ENCODE measurements at places on chromosomes 2 and 18.

- peak; percentile 89 for DNase-seq
Measured at GRCh38 chr2:145460112-145460511, 940.2 kb upstream of the ZEB2 start.

GRCh38 chr2:98875081-98875728 lies 60.8 kb downstream of the CRACDL start:
- DNase-seq, result no peak

DNA sequence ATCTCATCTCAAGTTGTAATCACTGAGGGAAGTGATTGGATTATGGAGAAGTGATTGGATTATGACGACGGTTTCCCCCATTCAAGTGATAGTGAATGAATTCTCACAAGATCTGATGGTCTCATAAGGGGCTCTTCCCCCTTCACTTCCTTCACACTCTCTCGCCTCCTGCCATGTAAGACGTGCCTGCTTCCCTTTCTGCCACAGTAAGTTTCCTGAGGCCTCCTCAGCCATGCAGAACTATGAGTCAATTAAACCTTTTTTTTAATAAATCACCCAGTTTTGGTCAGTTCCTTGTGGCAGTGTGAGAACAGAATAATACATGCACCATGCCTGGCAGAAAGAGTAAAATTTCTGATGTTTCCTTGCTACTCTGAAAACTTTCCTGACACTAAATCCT lies 36.6 kb downstream of the CEP68 start:
- DNase-seq, result no peak

GRCh38 chr18:45981821-45982220 lies 14.7 kb upstream of the EPG5 start:
- DNase-seq, result no peak

DNA sequence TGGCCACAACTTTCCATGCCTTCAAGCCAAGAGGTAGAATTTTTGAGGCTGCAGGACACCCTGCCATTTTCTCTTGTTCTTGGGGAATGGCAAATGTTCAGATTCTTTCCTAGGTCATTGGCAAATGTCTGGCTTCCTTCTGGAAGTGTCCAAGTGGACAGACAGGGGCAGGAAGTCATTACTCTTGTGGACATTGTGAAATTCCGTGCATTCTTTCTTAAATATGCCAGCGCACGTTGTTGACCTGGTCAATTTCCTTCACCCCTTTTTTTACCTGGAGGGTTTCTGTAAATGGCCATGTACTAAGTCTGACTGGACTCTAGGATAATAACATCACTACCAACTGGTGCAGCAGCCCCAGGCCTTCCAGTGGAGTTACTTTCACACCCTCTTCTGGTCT lies 13.9 kb downstream of the ASB18 start:
- no peak for DNase-seq

DNA sequence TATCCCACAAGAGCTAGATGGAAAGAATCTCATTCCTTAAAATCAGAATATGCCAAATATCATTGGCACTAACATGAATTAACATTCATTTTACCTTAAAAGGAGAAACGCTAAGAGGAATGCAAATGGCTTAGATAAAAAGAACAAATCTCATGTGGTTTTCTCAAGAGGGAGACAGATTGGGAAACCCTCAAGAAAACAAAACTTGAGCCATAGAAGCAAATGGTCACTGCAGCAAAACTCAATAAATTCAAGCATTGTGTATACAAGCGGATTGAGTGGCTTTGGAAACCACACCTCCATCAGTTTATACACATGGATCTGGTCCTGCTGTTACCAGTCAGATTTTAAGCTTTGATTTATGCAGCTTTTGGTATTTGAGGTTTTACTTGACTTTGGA lies 1331.8 kb upstream of the ZEB2 start:
- no peak for DNase-seq

DNA sequence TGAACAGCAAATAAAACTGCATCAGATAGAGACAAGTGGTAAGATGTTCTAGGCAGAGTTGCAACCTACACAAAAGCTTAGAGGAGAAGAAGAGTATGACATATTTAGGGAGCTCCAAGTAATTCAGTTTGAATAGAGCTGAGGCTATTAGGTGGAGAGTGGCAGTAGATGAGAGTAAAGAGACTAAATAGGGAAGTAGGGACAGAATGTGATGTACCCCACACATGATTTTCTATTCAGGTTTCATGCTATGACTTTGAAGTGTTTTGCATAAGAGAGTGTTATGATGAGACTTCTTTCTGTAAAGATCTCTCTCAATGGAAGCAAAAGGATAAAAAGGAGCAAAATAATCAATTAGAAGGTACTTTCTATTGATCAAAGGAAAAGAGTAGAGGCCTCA lies 206.8 kb upstream of the ERBB4 start:
- no peak for DNase-seq

- DNase-seq, result no peak
Measured at GRCh38 chr2:42361728-42362283, 789 bp upstream of the COX7A2L start.

DNA sequence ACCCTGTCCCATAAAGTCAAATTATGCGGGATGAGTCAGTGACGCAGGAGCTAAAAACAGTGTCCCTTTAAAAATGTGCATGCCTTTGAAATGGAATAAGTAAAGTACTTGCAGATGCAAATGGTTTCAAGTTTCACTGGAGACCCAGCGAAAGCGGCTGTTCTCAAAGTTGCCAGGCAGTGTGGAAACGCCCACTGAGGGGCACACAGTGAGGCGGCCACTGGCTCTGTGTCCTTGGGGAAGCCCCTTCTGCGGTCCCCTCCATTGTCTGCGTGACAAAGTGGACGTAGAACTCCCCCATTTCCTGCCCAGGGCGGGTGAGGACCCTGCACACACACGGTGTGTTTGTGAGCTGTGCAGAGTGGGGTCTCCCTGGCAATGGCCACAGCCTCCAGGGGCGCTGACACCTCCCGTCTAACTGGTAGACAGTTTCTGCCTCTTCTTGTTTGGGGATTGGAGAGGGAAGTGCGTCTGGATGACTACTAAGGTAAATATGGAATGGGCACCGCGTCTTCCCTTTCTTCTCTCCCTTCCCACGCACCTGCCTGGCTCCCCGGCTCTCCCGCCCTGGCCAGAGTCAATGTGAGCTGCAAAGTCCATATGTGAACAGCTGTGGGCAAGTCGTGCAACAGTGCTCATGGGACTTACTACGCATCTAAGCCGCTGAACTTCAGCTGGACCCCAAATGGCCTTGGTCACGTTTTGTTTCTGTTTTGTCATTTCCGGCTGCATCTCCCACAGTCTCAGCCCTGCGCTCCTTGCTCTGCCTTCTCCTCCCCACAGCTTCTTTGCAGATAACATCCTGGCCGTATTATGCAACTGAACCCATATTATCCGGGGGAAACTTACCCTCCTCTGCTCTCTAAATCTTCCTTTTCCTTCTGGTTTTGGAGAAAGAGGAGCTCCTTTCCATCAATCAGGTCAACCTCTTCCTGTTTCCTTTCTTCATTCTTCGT lies 33.7 kb upstream of the ZNF516 start:
- peak; percentile 61 for DNase-seq

DNA sequence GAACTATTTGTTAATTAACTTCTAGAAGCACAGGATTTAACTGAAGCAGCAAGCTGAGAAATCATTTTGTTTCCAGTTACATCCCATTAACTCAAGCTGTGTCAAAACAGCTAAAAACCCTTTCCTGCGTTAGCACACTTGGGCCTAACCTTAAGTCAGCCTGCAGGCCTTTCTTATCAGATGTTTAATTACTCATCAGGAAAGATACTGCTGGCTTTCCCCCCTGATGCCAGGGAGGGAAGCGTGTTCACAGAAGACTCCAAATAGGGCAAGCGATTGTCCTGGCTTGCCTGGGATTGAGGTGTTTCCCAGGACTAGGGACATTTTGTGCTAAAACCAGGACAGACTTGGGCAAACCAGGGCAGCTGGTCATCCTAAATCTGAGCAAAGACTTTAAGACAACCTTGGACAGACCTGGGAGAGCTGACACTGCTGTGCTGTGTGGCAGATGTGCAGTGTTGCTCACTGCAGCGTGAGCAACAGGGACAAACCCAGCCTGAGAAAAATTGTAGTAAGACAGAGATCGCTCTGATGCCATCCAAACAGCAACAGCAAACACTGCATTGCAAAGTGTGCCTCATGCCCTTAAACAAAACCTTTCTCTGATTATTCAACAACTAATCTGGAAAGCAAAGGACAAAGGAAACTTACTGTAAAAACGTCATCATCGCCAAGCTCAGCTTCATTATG lies 100.9 kb downstream of the SPRED2 start:
- DNase-seq, result no peak

- DNase-seq, result no peak
Measured at GRCh38 chr2:157986761-157987160, 110.6 kb upstream of the ACVR1 start.

- no peak for DNase-seq
Measured at GRCh38 chr2:1259746-1260145, 153.5 kb upstream of the TPO start.

DNA sequence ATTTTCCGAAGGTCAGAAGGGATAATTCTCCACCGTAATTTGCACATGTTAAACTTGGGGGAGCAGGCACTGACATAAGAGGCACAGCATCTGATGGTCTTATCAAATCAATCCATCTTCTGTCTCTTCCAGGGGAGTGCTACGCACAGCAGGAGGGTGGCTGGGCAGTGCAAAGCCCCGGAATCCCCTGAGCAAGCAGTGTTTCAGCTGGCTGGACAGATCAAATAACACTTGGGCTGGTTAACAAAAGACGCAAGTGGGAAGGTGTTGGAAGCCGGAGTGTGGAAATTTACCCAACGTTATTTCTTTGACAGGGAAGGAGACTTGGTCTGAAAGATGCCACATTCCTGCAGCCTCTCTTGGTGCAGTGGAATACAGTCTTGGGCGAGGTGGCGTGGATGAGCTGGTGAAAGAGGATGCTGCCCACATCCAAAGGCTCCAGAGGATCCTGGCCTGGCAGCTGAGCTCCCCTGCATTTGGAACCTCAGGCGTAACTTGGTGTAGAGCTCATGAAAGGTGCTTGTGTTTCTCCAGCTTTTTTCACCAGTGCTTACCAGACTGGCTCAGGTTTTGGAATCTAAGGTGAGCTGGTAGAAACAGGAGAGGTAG lies 103.0 kb downstream of the MAPK4 start:
- DNase-seq, result no peak

DNA sequence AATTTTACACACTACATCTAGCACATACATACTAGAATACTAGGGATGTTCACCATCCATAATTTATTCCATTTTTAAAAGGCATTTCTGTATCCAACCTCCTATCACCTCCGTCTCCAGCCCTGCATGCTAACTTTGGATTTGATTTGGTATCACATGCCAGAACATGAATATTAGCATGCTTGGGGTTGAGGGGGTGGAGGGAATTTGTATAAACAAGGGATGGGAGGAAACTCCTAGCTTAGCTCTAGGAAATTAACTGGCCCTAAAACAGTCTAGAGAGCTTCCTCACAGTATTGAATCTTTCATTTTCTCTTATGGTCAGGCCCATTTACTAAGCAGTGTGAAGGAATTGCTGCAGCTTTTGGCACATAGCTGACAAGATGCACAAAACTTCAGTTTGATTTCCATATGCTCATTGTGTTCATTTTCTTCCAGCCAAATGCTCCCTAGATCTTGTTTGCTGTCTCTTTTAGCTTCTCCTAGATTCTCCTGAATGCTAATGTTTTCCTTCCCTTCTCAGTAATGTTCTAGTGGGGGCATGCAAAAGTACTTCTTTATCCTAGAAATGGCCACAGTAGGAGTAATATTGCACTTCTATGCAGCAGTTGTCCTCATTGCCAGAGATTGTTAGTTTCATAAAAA lies 135.2 kb downstream of the VWC2L start:
- DNase-seq, result no peak

GRCh38 chr18:30623401-30624065 lies 419.0 kb downstream of the DSC3 start:
- no peak for DNase-seq

DNA sequence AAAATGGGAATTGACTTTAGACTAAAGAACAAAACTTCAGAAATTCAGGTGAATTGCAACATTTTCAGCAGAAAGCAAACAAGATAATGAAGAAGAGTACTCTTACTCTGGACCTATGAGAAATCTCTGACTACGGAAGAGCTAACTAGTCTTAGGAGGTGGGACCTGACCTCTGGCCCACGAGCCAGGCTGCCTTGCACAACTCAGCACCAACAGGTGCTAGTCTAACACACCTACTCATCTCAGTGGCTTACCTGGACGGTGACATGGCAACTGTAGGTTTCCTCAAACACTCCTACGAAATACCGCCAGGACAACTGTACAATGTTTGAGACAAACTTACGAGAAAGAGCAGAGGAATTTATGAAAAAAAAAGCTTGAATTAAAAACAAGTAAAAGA lies 3.1 kb upstream of the DSC3 start:
- DNase-seq, result no peak

DNA sequence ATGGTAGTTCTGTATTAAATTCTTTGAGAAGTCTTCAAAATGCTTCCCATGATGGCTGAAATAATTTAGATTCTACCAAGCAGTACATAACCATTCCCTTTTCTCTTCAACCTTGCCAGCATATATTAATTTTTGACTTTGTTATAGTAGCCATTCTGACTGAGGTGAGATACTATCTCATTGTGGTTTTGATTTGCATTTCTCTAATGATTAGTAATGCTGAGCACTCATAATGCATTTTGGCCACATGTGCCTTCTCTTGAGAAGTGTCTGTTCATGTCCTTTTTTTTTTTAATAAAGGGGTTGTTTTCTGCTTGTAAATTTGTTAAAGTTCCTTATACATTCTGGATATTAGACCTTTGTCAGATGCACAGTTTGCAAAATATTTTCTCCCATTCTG lies 173.9 kb downstream of the CALCRL start:
- no peak for DNase-seq

DNA sequence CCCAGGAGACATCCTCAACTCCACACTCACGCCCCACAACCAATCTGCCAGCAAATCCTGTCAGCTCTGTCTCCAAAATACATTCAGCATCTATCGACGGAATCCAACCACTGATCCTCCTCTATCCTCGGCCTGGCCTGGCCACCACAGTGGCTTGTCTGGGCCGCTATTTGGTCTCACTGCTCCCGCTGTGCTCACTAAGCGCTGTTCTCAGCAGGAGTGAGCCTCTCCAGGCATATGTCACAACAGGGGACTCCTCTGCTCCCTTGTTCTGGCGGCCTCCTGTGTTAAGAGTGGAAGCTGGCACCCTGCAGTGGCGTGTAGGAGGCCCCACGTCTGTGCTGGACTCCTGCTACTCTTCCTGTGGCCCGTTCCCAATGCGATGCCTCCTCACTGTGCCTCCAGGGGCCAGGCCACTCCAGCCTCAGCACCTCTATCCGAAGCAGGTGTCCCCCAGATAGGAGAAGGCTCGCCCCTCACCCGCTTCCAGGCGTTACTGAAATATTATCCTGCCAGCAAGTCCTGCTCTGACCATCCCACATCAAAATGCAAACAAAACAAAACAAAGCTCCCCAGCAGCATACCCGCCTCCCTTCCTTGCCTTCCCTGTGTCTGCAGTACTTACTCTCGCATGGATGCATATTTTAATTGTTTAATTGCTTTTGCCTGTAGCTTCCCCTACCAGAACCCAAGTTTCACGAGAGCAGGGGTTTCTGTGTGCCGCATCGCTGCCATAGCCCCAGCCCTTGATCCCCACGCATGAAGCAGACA lies 39.9 kb downstream of the CENPO start:
- DNase-seq, result no peak

DNA sequence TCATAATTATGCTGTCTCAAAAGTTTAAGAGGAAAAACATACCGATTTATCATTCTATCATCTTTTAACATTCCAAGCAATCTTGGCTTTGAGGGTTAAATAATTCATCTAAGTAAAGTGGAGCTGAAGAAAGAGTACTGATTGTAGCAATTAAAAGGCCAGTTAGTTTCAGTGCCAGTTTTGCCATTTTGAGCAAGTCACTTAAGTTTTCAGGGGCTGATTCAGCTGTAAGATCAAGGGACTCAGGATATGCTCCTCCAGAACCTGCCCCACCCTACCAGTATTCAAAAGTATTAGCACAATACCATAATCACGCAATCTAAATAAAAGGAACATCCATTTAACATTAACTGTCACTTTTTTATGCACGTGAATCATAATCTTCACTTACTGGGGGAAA lies 1.9 kb downstream of the SS18 start:
- DNase-seq, result peak; percentile 15
